ENCODE measurements at places on chromosomes 3 and 15.

GRCh38 chr3:67875338-67875737 is 220.9 kb upstream of the SUCLG2 start:
- DNase-seq, result no peak

DNA sequence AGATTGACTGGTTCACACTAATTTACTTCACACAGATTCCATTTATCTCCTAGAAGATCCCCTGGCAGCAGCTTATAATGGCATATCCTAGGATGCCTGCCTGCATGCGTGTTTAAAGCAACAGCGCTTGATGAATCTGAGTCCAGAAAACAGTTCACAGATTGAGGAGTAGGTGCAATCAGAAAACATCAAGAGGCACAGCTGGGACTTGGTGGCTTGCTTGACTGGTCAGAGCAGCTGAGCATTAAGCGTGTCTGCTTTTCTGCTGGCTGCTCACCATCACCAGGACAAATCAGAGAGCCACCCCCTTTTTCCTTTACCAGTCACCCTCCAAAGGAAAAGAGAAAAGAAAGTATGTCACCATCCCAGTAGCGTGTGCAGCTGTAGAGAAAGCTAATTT is 223.6 kb downstream of the WDR72 start:
- DNase-seq, result no peak

GRCh38 chr15:63626955-63627354 is 29.8 kb downstream of the FBXL22 start:
- no peak for DNase-seq

- no peak for DNase-seq
Observed at GRCh38 chr3:14772533-14773138, 46.1 kb upstream of the FGD5 start.
